Pancreas (tissue), 10 donors: ENCODE measurements at places on chromosomes 7 and 10. TPM values are rescaled to one million over a fixed set of nuclear protein-coding genes. Genes with fewer than 3 reads are reported as not detected.

The ARHGAP22 gene
- polyA plus RNA-seq, result 1.8 TPM

DNA sequence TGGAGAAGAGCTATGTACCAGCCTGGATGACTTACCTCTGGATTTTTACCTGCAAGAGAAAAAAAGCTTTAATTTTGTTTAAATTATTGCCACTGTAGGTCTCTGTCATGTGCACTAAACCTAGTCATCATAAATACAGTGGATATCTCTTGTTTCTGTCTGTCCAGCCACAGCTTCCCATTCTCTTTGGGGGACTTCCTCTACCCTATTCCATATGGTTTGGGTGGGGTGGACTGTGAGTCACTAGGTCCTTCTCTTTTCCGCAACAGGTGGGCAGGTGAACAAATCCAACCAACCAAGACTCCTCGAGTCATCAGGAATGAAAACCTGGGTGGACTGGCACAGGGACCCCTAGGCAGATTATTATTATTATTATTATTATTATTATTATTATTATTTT is 87.3 kb upstream of the CYTH3 start:
- no peak overlapping the region for H3K4me3 ChIP-seq
- H3K27ac ChIP-seq, result no peak overlapping the region
- no peaks in the 10 kb centered on the region for H3K36me3 ChIP-seq
- H3K27me3 ChIP-seq, result no peaks in the 10 kb centered on the region
- DNase-seq, result no peak

DNA sequence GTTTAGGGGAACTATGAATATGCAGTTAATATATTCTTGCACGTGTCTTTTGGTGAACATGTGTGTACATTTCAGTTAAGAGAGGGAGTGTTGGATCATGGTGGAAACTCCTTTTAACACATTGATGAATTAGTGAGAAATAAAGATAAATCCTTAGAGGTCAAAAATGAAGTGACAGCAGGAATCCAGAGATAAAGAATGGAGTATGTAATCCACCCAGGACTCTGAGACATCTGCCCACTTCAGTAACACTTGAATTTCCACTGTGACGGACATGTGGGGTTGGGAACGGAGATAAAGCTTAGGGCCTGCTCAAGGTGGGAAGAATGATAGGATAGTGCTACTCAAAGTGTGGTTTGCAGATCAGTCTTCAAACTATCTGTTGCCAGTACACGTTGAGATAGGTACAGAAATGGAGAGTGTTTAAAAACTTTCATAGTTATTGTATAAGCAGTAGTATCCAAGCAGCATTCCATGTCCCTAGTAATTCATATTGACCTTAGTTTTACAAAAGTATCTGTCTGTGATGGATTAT is 6.6 kb upstream of the RELN start:
- no peaks in the 10 kb centered on the region for H3K27me3 ChIP-seq
- H3K27ac ChIP-seq, result no peak overlapping the region
- no peaks in the 10 kb centered on the region for H3K4me1 ChIP-seq
- DNase-seq, result no peak

- no peak overlapping the region for H3K4me3 ChIP-seq
- H3K27me3 ChIP-seq, result no peaks in the 10 kb centered on the region
- no peaks in the 10 kb centered on the region for H3K4me1 ChIP-seq
- H3K27ac ChIP-seq, result no peak overlapping the region
These were observed 21.8 kb downstream of the PRKCQ start for GRCh38 chr10:6558272-6558671.

GRCh38 chr7:117612637-117613036 is 132.8 kb downstream of the CFTR start:
- no peaks in the 10 kb centered on the region for H3K36me3 ChIP-seq
- no peak for DNase-seq
- H3K27me3 ChIP-seq, result no peaks in the 10 kb centered on the region
- no peak overlapping the region for H3K4me3 ChIP-seq
- H3K27ac ChIP-seq, result no peak overlapping the region
